IMR-90 (cell line): ENCODE measurements at places on chromosomes 16 and 17. TPM values are rescaled to one million over a fixed set of nuclear protein-coding genes. Genes with fewer than 3 reads are reported as not detected.

The MSLN gene
- not detected in 2 replicates for total RNA-seq

The SDR42E2 gene
- not detected in 2 replicates for total RNA-seq

The C16orf54 gene
- total RNA-seq = not detected in 2 replicates

The BAHCC1 gene
- 0.36 and 0.83 TPM in 2 replicates for total RNA-seq

The KRTAP2-3 gene
- total RNA-seq = 1.4 TPM in 2 replicates

The HOXB6 gene
- 11.1 and 11.9 TPM in 2 replicates for total RNA-seq

The MBTPS1 gene
- 70.3 and 70.4 TPM in 2 replicates for total RNA-seq

The DNAAF8 gene
- total RNA-seq = 0.54 and 0.56 TPM in 2 replicates

The NGFR gene
- total RNA-seq = 0.18 TPM in 1 of 2 replicates, not detected in the other

The SEZ6L2 gene
- total RNA-seq = 0.72 and 0.83 TPM in 2 replicates

The CCDC200 gene
- not detected in 2 replicates for total RNA-seq

The PTGES3L gene
- total RNA-seq = 1.4 and 2.2 TPM in 2 replicates

The SKAP1 gene
- total RNA-seq = not detected in 2 replicates

The ACSM2A gene
- total RNA-seq = not detected in 2 replicates

The HNF1B gene
- not detected in 2 replicates for total RNA-seq

The CMTM4 gene
- 14.5 and 15.8 TPM in 2 replicates for total RNA-seq

The CDRT15L2 gene
- not detected in 2 replicates for total RNA-seq

The WNT3 gene
- 0.56 and 0.72 TPM in 2 replicates for total RNA-seq

The TUBG2 gene
- 3.3 and 3.6 TPM in 2 replicates for total RNA-seq

The CPD gene
- total RNA-seq = 78.0 and 94.5 TPM in 2 replicates

The BRD7 gene
- 29.9 and 38.9 TPM in 2 replicates for total RNA-seq

The CD300C gene
- not detected in 2 replicates for total RNA-seq

The ARSG gene
- total RNA-seq = 2.9 and 3.1 TPM in 2 replicates

The TMEM256 gene
- total RNA-seq = 35.3 and 38.4 TPM in 2 replicates

The GPRC5B gene
- 2.2 and 2.5 TPM in 2 replicates for total RNA-seq

The TNS4 gene
- 0.28 TPM in 1 of 2 replicates, not detected in the other for total RNA-seq

The CSH2 gene
- not detected in 2 replicates for total RNA-seq

The ZG16B gene
- total RNA-seq = 0.28 and 0.54 TPM in 2 replicates

The NPEPPS gene
- 54.1 and 73.9 TPM in 2 replicates for total RNA-seq

The TAC4 gene
- not detected in 2 replicates for total RNA-seq

The KIF22 gene
- 40.8 and 43.0 TPM in 2 replicates for total RNA-seq

The ATP6V0C gene
- 8.4 and 8.6 TPM in 2 replicates for total RNA-seq

The ZNF597 gene
- 3.0 and 3.1 TPM in 2 replicates for total RNA-seq

The CEP20 gene
- 40.1 and 61.9 TPM in 2 replicates for total RNA-seq

The RAD51C gene
- total RNA-seq = 21.1 and 28.6 TPM in 2 replicates

The NPIPB9 gene
- total RNA-seq = 0.56 TPM in 1 of 2 replicates, not detected in the other

The PALB2 gene
- total RNA-seq = 8.6 and 11.7 TPM in 2 replicates

The DBF4B gene
- total RNA-seq = 3.6 TPM in 2 replicates

The KRTAP3-3 gene
- total RNA-seq = not detected in 2 replicates

The KCNH6 gene
- 0.18 and 0.28 TPM in 2 replicates for total RNA-seq

The DOC2B gene
- total RNA-seq = not detected in 2 replicates

The HLF gene
- 0.18 TPM in 1 of 2 replicates, not detected in the other for total RNA-seq

The ALOX15 gene
- not detected in 2 replicates for total RNA-seq

The SPNS2 gene
- under 0.01 TPM in 1 of 2 replicates, not detected in the other for total RNA-seq

The MT1M gene
- not detected in 2 replicates for total RNA-seq

The GOSR2 gene
- total RNA-seq = 65.8 and 75.6 TPM in 2 replicates

The GPR179 gene
- total RNA-seq = not detected in 2 replicates
